ENCODE measurements at places on chromosomes 2 and 18.

DNA sequence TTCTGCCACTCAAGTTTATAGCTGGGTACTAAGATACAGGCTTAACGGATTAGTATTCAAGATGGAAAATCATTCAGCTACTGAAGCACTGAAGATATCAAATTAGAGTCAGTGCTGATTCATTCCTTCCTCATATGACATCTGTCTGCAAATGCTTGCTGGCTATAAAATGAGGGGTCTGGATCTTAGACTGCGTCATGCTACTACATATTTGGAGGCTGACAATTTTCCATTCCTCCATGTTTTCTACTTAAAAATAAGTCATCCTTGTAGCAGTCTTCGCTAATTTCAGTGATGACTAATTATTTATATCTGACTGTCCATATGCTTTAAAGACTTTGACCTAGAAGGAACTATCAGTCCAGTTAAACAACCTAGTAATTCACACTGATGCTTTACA, 233.4 kb downstream of the RIT2 start:
- no peak for DNase-seq

- no peak for DNase-seq
Observed at GRCh38 chr18:23512641-23513040, 9.3 kb downstream of the RMC1 start.

GRCh38 chr18:12540751-12541150, 117.2 kb downstream of the SPIRE1 start:
- no peak for DNase-seq

DNA sequence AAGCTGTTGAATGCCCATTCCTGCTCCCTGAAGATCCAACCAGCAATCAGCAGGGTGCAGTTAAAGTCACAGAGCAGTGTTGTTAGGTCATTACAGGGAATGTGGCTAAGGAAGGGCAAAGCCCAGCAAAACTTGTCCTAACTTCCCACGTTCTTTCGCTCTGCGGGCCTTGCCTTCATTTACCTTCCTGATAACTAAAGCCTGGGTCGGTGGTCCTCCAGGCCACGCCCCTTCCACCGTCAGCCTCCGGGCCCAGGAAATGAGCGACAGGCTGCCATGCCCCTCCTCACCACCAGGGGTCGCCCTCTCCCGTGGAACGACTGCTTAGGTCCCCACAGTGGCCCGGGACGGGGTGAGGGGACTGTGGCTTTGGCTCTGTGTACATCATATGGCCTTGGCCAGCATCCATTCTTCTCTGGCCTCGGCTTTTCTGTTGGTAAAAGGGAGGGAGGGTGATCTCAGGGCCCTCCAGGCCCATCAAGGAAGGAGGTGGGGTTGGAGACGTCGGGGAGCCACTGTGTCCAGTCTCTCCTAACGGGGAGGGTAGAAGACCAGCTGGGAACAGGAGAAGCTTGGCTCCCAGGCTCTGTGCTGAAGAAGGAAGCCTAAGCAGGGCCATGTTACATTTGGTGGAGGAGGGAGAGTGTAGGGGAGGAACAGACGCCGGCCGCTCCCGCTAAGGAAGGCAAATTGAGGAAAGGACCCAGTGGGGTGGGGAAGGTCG, 2.2 kb downstream of the SH2D6 start:
- DNase-seq: peak; percentile 91

DNA sequence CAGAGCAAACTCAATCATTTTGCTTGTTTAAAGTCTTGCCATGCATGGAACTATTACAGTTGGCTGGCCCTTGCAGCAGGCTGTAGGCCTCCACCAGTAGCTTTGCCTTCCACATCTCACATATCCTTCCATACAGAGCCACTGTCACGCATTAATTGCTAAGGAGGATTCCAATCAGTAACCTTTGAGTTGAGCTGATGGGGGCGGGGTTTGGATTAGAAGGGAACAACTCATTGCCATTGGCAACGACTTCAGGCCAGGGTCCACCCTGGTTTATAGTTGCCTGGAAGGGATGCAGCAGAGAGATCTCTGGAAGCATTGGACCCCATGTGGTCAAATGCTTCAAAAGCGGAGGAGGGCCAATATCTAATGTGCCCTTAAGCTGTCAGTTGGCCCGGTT, 63.3 kb upstream of the TTC39C start:
- no peak for DNase-seq

DNA sequence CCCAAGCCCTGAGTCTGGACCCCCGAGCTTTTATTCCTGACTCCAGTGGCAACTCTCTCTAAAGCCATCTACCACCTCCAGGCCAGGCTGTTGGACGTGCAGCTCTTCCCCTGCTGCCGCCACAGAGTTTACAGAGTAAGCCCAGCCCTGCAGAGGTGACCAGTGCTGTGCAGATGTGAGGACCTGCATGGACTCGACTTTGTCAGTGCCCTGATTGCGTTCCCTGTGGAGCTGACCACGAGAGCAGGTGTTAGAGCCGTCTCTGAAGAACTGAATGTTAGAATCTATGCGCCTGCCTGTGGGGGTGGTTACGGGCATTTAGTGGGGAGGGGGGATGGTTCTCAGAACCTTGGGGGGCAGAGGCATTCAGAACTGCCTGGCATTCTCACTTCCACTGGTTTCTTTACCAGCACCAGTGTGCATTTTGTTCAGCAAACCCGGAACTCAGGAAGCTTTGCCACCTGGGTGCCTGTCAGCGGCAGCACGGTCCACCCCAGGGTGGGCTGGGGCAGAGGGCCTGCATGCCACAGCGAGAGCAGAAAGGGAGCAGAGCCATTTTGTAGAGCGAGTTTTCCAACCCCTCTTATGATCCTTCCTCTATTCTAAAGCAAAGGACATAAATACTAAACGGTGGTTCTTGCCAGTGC, 137.9 kb downstream of the KLHL29 start:
- DNase-seq: no peak

GRCh38 chr2:174158003-174158402, 90.3 kb downstream of the OLA1 start:
- peak; percentile 1 for DNase-seq

GRCh38 chr2:232260075-232260474, 118.5 kb upstream of the ALPP start:
- no peak for DNase-seq

DNA sequence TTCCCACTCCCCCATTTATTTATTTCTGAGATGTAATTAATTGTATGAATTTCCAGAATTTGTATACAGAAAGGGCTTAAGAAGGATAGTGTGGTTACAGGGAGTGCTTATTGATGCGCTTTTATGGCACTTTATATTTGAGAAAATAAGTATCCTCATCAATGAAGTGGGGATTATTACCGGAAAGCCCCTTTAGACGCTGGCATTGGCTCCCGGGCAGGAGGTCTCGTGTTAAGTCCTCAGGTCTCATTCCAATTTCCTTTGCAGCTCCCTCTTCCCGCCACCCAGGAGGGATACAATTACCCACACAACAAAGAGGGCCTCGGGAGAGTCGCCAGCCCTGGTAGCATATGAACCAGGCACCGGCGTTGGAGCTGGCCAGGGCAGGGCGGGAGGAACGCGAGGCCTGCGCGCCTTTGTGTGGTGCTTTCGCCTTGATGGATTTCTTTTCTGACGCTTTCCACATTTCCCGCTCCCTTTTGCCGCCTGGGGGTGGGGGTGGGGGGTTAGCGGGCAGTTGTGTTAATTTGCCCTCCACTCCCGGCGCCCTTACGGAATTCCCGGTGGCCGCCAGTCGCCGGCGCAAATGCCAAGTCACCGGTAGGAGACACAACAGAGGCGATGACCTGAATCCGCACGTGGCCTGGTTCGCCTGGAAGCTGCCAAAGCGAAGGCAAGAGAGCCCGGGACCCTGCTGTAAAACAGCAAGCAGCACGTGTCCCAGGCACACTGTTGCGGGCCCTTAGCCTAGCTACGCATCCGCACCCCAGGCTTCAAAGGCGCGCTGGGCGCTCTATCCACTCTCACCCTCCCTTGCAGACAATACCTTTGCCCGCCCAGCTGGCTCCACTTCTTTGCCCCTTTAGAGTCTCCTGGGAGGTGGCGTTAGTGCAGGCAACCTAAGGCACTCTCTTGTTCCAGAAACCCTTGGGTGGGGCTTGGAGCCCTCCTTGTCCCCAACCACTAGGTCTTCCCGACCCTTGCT, 3.3 kb downstream of the GAD1 start:
- no peak for DNase-seq

GRCh38 chr2:88059979-88060906, 4.7 kb upstream of the KRCC1 start:
- no peak for DNase-seq

DNA sequence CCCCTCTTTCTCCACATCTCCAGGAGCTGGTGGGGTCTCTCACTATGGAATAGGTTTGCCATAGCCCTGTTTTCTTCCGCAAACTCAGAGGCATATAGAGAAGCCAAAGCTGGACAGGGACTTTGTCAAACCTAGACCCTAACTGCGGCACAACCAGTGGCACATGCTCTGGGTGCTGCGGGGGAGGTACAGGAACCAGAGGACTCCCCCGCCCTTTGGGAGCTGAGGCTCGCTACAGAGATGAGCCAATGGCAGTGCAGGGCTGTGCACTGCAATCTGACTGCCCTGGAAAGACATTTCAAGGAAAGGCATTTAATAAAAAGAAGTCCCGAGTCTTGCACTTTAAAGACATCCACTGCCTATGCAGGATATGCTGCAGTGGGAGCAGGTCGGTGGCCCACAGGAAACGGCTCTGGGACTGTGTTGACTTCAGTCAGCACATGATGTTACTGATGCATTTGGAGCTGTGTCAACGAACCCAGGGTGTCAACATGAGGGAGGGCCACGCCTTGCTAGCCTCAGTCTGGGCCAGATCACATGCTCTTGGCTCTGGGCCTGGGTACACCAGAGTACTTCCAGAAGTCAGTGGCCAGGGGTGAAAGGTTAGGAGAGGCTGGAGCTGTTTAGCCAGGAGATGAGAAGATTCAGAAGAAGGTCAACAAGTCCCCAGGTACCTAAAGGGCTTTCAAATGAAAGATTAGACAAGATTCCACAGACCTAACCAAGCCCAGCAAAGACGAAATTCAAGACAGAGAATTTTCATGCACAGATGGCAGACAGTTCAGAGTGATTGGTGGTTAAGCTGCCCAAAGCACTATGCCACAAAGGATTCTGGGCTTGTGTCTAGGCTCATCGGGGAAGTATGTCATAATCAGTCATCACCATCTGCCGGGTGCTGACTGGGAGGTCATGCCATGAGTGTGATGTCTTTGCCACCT, 8.2 kb downstream of the SLC35F6 start:
- peak; percentile 15 for DNase-seq

DNA sequence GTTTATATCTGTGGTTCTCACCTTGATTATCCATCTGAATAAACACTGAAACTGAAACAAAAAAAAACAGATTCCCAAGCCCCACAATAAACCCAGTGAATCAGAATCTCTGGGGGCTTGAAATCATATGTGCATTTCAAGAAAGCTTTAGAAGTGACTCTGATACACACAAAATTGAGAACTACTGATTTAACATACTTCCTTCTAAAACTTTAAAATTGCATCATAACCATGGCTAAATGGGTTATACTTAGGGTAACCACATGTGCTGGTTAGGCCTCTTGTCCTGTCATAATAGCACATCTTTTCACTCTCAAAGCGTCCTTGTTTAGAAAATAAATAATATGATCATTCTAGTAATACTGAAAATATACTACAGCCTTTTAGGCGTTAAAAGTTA, 100.9 kb downstream of the ATAD2B start:
- DNase-seq: no peak

DNA sequence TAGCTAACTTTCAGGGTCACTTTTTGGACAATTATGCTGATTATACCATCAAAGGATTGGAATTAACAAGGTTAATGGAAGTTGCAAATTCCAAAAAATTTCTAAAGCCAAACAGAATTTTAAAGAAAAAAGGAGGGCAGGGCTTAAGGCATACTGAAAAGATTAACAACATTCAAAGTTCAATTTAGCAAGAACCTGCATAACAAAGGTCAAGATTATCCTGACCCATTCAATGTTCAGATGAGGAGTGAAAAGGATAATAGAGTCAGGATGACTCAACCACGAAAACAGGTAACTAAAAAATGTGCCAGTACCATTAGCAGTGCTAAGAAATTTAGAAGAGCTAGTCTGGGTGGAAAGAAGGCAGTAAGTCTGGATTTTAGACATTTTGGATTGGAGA, 139.8 kb upstream of the HNMT start:
- DNase-seq: no peak

DNA sequence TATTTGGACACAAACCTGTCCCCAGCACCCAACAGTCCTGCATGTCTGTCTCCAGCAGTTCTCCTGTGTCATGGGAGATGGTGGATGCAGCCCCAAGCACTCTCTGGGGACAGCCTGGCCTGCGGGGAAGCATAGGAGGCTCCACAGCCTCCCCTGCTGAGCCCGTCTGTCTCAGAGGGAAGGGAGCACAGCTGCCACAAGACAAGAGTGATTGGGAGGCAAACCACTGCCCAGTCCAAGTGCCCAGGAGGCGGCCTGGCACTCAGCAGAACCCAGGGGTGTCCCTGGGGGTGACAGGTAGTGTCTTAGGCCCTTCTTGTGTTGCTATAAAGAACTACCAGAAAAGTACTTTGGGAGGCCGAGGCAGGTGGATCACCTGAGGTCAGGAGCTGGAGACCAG, 211.2 kb upstream of the MYT1L start:
- DNase-seq: no peak

- DNase-seq: no peak
Observed at GRCh38 chr2:25178976-25179375, 10.6 kb upstream of the POMC start.

DNA sequence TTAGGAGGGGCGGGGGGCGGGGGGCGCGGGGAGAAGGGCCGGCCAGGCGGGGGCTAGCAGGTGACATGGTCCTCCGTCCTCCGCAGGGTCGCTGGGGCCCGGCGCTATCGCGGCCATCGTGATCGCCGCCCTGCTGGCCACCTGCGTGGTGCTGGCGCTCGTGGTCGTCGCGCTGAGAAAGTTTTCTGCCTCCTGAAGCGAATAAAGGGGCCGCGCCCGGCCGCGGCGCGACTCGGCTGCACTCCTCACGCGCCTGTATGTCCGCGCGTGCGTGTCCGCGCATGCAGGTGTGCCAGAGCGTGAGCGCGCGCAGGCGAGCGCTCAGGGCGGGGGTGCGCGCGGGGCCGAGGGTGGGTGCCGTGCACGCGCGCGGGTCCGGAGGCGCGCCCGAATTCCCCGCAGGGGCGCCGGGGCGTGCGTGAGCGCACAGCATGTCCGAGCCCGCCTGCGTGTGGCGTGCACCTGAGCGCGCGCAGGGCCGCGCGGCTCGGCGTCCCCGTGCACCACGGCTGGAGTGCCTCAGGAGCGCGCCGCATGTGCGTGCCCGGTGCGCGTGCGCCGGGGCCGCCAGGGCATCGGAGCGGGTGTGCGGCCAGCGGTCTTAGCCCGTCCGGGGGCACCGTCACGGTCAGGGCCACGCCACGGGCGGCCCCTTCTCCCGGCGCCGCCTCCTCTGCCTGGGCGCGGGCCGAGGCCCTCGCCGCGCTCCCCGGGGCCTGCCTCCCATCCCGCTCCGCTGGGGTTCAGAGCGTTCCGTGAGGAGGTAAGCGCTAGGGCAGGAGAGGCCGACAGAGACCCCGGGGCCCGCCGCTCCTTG, 6.3 kb downstream of the SNORC start:
- DNase-seq: no peak

DNA sequence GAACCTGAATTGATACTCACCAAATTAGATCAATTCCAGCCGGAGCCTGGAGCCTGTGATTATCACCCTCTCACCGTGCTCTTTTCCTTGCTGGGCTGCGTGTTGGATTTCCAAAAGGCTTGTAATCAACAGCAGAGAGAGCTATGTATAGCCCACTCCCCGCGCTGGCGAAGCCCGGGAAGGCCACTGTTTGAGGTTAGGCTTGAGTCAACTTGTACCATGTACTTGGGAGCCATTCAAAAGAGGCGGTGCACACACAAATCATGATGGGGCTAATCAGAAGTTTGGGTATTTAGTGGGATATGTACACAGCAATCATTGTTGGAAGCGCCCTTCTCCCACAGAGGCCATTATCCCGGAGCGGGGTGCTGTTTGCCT, 151.6 kb downstream of the GLI2 start:
- no peak for DNase-seq

- DNase-seq: no peak
Observed at GRCh38 chr2:23404426-23404825, 19.4 kb downstream of the KLHL29 start.

Measured in T-helper 9 cell (primary cell).